ENCODE measurements at places on chromosomes 1 and 21.
A peak's percentile ranks its signal among the peaks of the same experiment; 100 is the strongest.

- DNase-seq = no peak
These were observed 18.8 kb downstream of the IRF2BP2 start for GRCh38 chr1:234591131-234591530.

- no peak for DNase-seq
These were observed 81.5 kb upstream of the LRIF1 start for GRCh38 chr1:111045033-111045722.

DNA sequence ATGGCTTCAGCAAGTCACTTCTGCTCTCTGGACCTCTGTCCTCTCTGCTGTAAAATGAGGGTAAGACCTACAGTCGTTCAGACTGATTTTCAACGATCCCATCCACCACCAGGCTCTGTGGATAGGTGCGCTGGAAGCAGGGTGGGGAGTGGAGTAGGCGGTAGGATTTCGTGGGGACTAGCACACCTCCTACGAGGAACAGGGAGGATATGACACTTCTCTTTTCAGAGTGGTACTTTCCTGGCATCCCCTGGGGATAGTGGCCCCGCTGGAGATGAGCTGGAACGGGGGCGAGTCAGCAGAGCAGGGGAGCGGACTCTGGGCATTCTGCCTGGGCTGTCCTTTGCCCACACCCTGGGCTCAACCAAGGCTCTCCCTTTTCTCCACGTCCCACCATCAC is 17.7 kb downstream of the ETNK2 start:
- DNase-seq = no peak

DNA sequence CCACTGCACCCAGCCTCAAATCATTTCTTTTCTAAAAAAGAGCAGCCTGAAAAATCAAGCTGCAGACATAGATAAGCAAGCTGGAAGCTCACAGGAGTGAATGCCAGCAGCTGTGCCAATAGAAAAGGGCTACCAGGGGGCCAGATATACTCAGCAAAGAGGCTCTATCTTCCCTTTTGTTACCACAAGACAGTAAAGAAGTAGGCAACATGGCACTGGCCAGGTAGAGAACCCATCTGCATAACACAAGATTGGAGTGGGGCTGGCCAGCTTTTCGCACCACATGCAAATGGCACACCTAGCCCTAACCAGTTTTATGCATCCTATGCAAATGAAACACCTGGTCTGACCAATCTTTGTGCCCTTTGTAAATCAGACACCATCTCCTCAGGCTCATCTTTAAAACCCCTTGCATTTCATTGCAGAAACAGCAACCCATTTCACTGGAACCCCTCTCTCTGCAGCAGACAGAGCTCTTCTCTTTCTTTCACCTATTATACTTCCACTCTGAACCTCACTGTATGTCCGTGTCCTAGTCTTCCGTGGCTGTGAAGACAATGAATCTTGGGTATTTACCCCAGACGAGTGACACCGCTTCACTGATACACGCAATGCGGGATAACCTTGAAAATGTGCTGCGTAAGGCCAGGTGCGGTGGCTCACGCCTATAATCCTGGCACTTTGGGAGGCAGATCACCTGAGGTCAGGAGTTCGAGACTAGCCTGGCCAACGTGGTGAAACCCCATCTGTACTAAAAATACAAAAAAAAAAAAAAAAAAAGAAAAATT is 15.1 kb downstream of the CASP9 start:
- DNase-seq = no peak

DNA sequence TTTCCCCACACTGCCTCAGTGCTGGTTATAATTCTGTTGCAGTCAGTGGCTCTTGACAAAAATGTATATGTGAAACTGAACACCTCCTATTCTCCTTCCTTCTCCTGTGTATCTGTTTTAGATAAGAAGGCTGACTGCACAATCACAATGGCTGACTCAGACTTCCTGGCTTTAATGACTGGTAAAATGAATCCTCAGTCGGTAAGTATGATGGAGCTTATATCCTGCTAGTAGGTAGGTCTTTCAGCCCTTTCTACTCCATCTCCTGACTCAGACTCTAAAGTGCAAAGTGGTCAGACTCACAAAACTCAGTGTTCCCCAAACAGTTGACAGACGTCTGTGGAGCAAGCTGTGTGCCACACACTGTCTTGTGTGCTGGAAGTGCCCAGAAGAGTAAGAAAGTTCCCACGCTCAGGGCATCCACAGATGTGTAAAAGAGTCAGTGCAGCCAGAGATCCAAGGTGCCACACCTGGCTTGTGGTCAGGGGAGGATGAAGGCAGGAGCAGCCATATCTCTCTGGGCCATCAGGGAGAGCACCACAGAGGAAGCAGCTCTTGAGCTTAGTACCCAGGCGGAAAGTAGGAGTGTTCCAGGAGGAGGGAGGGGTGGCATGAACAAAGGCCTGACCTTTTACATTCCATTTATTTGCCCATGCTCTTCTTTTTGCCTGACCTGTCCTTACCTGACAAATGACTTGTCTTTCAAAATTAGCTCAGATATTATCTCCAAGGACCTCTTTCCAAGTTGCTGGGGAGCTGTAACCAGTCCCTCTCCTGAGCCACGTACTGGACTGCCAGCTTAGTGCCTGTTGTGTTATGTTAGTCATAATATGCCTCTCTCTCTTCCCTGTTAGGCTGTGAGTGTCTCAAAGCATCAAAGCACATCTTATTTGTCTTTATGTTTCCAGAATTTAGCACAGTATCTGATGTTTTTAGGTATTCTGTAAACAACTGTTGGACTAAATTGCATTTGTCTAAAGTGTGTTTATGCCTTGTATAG is 14.0 kb upstream of the PODN start:
- peak; percentile 38 for DNase-seq
